ENCODE measurements at places on chromosomes 7 and 10.

DNA sequence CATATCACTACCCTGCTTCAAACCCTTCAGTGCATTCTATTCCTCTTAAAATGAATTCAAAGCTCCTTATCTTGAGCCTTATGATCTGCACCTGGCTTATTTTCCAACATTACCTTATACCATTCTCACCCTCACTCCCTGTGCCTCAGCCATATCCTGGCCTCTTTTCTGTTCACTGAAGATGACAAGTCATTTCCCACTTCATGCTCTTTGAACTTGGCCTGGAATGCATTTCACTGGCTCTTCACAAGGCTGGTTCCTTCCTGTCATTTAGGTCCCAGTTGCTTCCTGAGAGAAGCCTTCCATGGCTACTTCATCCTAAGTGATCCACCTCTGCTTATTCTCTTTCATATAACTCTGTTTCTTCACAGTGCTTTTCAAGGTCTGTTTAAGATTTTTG is 3.2 kb upstream of the LIPF start:
- no peak for DNase-seq

DNA sequence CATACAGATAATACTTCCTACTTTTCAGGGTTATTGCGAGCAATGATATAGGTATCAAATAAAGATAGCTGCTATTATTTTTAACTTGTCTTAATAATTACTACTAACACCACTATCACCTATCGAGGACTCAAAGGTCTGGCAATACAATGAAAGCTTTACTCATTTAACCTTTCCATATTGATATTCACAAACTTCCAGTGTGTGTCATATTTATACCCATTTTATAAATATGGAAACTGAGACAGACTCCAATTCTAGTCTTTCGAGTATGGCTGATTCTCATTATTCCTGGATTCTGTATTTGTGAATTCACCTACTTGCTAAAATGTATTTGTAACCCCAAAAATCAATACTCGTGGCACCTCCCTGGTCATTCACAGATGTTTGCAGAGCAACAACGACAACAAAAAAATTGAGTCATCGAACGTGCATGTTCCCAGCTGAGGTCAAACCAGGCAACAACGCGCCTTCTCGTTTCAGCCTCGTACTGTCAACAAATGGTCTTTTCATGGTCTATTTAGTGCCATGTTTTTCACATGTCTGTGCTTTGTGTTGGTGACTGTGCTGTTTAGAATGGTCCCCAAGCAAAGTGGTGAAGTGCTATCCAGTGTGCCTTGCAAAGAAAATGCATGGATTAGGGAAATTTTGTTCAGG is 51.7 kb downstream of the SMURF1 start:
- no peak for DNase-seq

DNA sequence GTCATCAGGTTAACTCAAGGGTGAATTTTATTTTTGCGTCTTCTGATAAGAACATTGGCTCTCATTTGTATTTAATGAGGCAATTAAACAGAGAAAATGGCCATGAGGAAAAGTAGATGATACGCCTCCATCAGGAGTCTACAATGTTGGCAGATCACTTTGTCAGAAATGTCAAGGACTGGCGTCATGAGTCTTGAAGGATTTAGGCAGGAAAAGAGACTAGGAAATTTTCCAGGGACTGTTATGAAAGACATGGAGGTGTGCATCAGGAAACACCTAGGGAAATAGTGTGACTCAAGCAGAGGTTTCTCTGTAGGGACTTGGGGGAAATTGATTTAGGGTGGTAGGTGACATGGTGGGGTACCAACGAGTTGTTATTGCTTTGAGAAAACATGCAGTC is 53.4 kb upstream of the SLC35B4 start:
- no peak for DNase-seq

DNA sequence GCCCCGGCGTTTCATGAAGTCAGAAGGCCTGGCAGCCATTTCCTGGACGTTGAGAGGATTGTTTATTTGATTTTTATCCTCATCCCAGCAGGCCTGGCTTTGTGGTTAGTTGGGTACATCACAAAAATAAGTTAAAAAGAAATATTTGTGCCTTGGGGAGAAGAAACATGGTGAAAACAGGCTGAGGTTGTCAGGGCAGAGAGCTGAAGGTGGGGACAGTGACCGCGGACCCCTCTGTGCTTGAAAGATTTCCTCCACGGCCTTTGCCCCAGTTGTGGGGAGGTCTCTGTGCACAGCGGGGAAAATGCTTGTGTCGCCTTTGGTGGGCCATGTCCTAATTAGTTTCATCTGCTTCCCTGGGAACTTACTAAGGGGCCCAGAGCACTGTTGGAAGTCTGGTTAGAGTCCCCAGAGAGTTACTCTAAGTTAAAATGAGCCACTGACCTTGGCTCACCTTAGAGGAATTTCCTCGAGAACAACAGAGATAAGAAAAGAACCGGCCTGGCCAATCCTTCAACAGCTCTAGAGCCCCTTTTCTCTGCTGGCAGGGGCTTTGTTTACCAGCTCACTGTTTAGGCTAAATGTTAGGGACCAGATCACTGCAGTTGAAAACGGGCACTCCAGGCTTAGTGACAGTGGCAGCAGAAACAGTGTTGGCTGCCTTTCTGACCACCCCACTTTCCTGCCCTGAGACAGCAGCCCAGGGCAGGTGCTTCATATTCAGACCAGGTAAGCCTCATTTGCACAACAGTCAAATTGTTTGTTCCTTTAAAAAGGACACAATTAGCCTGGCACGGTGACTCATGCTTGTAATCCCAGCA is 37.9 kb downstream of the CRCP start:
- DNase-seq, result no peak

- DNase-seq, result no peak
These were observed 45.5 kb upstream of the PIK3CG start for GRCh38 chr7:106819546-106819945.

DNA sequence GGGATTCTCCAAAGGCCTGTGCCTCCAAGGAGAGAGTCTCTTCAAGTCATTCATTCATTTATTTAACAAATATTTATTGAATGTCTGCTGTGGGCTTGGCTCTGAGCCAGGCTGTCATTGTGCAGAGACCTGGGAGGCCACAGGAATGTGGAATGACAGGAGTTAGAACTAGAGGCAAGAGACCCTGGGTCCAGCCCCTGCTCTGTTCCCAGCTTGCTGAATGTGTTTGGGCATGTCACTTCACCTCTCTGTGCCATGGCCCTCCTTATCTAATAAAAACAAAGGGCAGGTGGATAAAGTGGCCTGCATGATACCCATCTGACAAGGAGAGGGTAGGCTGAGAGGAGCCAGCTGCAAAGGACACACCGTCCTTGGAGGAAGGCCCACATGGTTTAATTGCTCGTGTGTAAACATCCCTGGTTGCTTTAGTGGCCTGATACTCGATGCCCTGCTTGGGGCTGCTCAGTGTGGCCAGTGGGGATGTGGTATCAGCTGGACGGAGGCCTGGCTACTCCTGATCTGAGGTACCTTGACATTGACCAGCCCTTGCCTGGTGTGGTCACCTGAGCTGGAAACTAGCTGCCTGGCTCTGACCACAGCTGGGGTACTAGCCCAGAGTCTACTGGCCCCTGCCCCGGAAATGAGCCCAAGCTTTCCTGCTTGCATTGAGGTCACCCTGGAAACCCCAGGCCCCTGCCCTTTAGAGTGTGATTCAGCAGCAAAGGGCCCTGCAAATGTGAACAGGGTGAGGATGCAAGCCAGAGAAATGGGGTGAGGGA is 116.2 kb downstream of the CDH23 start:
- no peak for DNase-seq

- DNase-seq, result no peak
These were observed 15.9 kb downstream of the MTURN start for GRCh38 chr7:30150711-30151110.

DNA sequence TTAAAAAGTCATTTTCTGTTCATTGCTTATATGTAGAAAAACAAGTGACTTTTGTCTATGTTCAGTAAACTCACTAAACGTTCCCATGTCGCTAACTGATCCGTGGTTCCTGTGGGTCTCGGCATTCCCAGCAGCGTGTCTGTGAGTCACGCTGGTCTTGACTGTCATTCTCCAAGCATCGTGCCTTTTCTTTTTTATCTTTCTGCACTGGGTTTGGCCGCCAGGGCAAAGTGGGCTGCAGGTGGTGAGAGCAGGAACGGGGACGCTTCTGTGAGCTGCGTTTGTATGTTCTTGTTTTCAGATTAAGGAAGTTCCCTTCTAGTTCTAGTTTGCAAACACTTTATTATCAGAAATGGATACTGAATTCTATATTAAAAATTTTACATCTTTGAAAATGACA is 6.8 kb upstream of the SCART1 start:
- no peak for DNase-seq

GRCh38 chr7:5497295-5498103 is 73.9 kb upstream of the TNRC18 start:
- DNase-seq, result no peak

DNA sequence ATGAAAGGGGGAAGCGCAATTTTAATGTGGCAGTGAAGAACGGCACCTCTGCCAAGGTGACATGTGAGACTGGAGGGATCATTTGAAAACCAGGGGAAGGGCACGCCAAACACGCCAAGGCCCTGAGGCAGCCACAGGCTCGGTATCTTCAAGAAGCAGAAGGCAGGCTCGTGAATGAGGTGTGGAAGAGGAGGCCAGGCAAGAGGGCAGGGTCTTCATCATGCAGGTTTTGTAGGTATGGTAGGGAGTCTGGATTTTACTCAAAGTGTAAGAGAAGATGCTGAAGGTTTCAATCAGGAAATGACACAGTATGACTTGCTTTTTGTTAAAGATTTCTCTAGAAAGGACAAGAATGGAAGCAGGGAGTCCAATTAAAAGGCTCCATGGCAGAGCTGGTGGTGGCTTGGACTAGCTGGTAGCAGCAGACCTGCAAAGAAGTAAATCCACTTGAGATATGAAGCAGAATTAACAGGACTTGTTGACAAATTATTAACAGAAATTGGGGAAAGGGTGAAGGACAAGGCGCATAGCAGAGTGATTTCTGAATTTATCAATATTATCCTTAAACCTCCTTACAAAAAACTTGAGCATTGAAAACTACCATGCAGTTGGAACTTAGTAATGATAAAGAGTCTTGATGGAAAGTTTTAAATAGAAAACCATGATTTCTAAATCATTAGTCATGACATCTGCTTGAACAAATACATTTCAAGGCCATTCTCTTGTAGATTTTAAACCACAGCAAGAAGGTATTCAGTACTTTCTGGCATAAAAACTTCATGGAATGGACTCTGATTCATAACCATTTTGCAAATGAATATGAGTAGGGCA is 70.4 kb downstream of the COA1 start:
- no peak for DNase-seq

DNA sequence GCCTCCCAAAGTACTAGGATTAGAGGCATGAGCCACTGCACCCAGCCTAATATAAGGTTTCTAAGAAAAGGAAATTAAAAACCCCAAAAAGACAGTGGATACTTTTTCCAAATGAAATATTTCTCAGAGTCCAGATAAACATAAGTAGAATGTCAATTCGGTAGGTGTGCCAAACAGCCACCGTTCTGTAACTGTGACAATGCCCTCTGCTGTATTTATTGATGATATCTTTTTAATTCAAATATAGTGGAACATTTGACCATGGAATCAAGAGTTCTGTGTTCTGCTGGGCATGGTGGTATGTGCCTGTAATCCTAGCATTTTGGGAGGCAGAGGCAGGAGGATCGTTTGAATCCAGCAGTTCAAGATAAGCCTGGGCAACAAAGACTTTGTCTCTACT is 28.8 kb upstream of the ZRANB1 start:
- DNase-seq, result no peak

- DNase-seq, result no peak
These were observed 51.5 kb downstream of the DNAJB6 start for GRCh38 chr7:157388301-157388700.

DNA sequence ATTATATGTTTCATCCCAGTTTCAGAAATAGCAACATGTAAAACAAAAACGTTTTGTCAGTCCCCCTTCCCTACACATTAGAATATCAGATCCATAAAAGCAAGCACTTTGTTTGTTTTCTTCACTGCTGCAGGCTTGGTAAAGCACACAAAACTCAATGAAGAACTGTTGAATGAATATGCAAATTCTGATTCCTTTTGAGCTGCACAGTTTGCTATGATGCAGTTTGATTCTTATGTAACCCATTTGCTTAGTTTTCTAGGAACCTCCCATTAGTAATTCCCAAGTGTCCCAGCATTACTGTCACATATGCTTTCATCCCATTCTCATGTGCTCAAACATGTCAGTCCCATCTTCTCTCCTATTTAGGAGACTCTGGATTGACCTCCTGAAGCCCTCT is 26.1 kb upstream of the CHCHD3 start:
- DNase-seq, result no peak

DNA sequence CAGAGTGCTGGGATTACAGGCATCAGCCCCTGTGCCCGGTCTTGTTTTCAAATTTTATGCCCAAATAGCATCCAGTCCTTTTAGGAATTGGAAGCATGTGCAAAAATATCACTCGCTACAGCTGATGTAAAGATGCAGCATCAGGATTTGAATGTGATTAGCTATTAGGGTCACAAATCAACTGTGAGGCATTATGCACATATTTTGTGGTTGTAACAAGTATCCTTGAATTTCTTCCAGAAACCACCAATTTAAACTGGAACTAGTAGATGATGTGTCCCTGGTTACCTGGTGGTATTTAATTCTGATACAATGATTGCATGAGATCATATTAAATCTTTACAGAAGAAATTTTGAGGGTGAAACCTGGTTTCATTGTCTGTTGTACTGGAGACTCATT is 41.0 kb upstream of the ITGA8 start:
- DNase-seq, result no peak

GRCh38 chr7:157558875-157559595 is 222.2 kb downstream of the DNAJB6 start:
- DNase-seq, result no peak

DNA sequence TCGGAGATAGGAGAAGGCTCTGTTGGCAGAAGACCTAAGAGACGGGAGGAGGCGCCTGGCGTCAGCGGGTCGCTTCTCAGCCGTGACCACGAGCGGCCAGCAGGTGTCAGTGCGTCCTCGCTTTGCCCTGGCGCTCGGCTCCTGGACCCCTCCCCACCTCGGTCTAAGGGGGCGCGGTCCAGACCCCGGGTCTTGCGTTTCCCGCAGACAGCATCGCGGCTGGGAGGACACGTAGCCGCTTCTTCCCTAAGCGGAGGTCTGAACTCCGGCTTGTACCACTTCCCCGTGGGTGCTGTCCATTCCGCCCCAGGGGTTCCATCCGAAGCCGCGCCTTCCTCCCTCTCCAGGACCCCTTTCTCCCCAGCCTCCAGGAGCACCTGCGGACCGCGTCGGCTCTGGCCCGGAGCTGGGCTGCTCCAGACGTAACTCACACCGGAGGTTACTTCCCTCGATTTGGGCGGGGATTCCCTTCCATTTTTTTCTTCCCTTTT is 593 bp upstream of the ADRA2A start:
- no peak for DNase-seq

- DNase-seq, result peak; percentile 46
These were observed 56.5 kb upstream of the PCGF5 start for GRCh38 chr10:91163869-91164474.

GRCh38 chr10:53256623-53257022 is 484.0 kb upstream of the MBL2 start:
- no peak for DNase-seq

- DNase-seq, result no peak
These were observed 582.2 kb downstream of the SORCS1 start for GRCh38 chr10:106582291-106582690.

- DNase-seq, result no peak
These were observed 269.6 kb upstream of the LRGUK start for GRCh38 chr7:133857376-133858119.

- no peak for DNase-seq
These were observed 28.2 kb downstream of the SKIDA1 start for GRCh38 chr10:21497177-21497807.

- DNase-seq, result no peak
These were observed 71.6 kb upstream of the CAMK2B start for GRCh38 chr7:44396931-44397545.
